ENCODE measurements at places on chromosomes 2 and 18.

DNA sequence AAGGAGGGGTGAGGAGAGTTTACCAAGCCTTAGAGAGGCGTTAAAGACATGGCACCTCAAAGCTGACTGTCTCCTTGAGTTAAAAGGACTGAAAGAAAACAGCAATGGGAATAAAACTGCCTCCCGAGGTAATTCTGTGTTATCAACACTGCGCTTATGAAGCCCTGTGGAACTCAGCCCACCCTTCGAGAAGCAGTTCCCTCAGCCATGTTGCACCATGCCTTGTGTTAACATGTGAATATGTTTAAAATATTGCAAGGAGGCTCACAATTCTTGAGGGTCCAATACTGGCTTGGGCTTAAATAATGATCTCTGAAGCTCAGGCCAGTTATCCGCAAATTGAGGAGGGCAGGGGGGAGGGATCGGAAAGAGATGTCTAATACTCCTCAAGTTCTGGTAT lies 14.7 kb downstream of the KLF7 start:
- no peak for DNase-seq

DNA sequence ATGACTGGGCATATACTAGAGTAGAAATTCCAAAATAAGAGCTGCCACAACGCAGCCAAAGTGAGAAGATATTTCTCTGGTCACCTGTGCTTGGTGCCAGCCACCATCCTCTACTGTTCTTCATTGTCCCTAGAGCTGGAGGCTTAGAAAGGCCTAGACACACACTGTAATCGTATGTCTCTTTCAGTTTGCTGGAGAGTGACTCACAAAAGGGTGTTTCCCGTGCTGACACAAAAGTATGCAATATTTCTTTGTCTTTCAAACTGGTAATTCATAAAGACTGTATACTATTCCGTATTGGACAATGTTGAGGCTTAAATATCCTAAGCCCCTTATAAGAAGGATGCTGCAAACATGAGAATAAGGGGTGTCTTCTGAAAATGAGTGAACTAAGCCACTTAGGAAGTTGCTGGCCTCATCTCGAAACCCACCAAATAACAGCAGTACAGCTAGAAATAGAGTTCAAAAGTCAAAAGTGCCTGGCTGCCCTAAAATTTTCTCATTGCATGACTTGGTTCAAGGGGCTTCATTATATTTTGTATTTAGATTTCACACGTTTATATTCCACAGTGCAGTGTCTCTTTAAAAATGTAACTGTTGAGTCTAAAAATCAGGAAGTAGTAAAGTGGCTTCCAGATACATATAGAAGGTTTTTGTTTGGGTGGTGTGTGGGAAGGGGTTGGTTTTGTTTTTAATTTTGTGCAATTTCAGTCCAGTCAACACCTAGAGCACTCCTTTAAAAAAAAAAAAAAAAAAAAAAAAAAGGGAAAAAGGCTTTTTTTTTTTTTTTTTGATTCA lies 601.1 kb downstream of the ARHGAP15 start:
- DNase-seq: no peak

DNA sequence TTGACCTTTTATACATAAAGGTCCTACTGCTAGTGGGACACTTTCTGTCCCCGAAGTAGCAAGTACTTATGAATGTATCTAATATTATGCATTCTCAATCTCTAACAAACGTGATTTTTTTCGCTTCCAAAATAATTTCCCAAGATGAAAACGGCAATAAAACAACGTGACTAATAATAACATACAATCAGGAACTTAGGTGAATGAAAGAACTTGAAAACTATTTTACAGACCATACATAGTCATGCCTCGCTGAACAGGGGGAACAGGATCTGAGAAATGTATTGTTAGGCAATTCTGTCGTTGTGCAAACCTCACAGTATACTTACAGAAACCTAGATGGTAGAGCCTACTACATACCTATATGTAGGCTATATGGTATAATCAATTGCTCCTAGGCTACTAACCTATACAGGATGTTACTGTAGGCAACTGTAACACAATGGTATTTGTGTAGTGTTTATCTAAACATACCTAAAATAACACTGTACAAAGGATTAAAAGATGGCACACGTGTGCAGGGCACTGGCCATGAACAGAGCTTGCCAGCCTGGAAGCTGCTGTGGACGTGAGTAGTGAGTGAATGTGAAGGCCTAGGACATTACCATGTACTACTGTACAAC lies 2.5 kb downstream of the RTN4 start:
- DNase-seq: no peak

GRCh38 chr2:112923967-112924338 lies 13.0 kb downstream of the IL37 start:
- no peak for DNase-seq

GRCh38 chr2:215685238-215685990 lies 249.5 kb upstream of the FN1 start:
- no peak for DNase-seq

- no peak for DNase-seq
These were observed 57.2 kb upstream of the SPOPL start for GRCh38 chr2:138444411-138444810.

DNA sequence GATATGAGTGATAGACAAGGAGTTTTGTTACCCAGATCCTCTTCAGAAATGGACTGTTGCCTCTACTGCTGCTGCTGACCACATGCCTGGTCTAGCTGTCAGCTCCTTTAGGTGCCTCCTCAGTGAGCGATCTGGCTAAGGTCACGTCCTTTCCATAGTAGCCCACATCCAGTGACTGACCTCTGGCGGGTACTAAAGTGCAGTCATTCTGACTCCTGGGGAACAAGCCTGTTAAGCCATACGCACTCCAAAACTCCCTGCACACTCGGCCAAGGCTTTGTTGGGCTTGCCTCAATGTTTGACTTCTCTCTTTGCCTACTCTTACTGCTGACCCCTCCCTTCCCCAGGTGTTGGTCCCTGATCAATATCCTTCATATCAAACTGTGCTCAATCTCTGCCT lies 685.2 kb downstream of the IRS1 start:
- DNase-seq: no peak

- DNase-seq: no peak
These were observed 208.1 kb downstream of the BABAM2 start for GRCh38 chr2:28098501-28099225.

- DNase-seq: no peak
These were observed 111.3 kb upstream of the REV1 start for GRCh38 chr2:99600981-99601651.

DNA sequence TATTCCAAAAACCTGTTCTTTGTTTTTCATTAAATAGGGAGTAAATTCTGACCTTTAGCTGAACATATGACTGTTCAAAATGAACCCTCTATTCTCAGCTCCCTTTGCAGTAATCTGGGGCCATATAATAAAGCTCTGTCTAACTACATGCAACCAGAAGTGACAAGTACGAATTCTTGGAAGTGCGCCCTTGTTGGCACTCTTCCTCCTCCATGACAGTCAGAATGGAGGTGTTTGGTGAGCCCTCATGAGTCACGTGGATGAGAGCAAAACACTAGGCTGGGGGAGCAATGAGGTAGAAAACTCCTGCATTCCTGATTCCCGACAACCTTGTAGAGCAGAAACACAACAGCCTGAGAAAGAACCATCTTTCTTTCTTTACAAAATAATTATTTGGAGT lies 552.9 kb downstream of the FBXO15 start:
- no peak for DNase-seq

- no peak for DNase-seq
These were observed 298.4 kb upstream of the HS6ST1 start for GRCh38 chr2:128617029-128617590.

DNA sequence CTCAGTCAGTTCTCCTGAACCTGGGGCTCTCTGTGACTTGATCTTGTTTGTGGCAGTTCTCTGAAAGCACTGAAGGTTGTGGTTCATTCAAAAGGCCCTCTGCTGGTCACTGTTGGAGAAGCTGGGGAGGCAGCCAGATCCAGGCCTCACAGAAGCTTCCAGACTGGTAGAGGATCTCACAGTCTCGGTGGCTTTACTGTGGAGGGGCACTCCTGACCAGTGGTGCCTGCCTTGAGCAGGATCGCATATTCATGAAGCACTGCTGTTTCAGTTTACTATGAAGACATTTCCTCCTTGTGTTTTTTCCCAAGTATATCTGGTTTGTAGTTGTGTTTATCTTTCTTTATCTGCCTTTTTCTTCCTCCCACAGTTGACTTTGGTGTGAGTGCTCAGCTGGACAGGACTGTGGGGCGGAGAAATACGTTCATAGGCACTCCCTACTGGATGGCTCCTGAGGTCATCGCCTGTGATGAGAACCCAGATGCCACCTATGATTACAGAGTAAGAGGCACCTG lies 133.9 kb downstream of the MAP4K4 start:
- no peak for DNase-seq

- no peak for DNase-seq
These were observed 24.2 kb downstream of the CENPA start for GRCh38 chr2:26809876-26810577.

GRCh38 chr18:7366597-7366996 lies 135.7 kb downstream of the LRRC30 start:
- no peak for DNase-seq
